ENCODE measurements at places on chromosomes 2 and 18. TPM values are rescaled to one million over a fixed set of nuclear protein-coding genes. Genes with fewer than 3 reads are reported as not detected.

DNA sequence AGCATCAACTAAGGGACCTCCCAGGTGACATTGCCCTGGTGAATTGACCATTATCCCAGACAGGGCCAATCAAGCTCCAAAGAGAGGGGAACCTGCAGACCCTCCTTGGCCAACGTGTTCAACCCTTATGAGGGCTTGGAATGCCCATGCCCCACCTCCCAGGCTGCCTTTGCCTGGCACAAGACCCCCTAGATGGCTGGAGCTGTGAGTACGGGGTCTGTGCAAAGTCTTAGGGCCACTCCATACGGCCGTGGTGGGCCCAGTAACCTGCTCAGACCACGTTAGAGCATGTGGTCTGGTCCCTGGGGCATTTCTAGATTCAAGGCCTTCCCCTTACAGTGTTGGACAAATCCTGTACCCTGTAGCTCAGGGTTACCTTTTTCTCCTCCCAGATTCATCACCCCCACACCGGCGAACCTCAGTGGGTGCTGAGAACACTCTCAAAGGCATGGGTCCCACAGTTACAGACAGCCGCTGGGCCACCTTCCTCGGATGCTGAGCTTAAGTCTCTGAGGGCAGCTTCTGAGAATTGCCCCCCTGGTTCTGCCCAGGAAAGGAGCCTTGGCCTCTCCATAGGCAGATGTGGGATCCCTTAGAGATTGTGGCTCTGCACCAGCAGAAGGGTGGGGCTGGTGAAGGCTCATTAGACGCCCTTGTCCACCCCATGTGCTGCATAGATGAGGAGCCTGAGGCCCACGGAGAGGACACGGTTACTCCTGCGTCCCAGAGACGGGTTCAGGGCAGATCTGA, 18.3 kb upstream of the KCNK3 start:
- DNase-seq = no peak

- no peak for DNase-seq
Measured at GRCh38 chr2:31003749-31004148, 134.5 kb downstream of the GALNT14 start.

DNA sequence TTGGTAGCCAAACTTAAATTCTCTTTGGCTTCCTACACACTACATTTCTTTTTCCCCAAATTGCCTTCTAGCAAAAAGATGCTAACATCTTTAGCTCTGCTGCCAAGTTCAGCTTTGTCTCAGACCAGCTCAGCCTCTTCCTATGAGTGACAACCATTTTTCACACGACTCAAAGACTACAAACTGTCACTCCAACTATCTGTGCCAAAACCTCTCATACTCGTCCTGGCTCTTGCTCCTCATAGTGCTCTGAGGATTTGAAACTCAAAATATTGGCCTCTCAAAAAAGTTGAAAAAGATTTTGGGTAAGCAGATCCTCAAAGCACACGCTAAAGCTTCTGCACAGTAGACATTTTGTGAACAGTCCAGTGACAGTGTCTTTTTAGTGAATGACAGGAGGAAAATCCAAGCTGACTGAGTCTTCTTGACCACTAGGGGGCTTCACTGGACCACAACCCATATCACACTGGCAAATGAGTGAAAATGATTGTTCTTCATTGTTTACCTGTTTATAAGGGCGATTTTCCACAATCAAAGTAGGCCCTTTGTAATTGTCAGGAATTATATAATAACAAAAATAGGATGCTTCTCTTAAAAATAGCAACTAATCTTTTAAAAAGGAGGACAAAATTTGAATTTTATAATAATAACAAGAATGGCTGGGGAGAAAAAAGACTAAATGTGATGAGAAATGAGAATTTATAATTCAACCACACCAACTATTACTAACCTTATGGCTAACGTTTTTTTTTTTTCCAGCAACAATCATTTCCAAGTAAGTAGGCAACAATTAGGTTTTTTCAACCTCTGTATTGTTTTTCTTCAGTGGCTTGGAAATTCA, 85.5 kb upstream of the PGAP1 start:
- DNase-seq = peak; percentile 70

DNA sequence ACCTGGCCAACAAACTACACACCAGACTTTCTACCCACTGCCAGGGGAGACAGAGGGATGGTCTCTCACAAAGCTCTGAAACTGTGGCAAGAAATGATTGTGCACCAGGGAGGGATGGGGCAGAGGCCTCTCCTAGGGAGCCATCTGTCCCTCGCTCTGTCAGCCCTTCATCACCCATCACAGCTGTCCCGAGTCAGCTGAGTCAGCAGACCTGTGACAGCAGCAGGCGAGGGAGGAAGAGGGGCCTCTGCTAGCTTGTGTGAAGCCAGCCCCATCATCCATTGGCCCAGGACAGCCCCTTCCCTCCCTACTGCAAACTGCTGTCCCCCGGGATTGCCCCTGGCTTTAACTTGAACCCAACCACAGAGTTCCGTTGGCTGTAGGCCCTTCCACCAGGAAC, 5.0 kb downstream of the SH2D6 start:
- no peak for DNase-seq

- no peak for DNase-seq
Measured at GRCh38 chr2:3864943-3865865, 161.8 kb downstream of the DCDC2C start.

DNA sequence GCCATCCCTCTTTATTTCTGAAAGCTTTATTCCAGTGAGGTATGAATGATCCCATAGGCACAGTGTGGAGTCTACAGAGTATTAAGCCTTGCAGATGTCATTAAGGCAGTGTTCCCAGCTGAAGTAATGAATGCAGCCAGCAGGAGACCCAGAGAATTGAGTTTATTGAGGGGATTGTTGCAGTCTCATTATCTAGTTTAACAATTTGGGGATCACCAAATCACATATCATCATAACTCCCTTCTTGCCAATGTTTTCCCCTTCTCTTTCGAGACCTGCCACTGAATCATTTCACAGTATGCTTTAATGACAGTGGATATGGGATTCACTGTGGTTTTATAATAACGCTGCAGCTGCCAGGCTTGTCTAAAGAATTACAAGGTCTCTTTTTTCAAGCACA, 249.3 kb upstream of the FSHR start:
- no peak for DNase-seq

DNA sequence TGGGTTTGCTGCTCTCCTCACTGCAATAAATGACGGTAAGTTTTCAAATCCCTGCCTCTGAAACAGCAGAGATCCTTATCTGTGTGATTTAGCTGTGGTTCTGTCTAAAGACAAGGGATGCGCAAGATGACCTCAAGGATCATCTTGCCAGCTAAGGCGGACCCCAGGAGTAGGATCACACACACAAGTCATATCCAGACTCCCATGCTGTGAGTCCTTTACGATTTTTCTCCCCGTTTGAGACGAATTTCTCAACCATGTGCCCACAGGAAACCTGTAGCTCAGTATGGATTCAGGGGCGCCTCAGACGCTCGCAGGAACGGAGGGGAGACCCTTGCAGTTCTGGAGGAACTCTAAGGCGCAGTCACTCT, 11.1 kb upstream of the DCTN1 start:
- DNase-seq = peak; percentile 49

DNA sequence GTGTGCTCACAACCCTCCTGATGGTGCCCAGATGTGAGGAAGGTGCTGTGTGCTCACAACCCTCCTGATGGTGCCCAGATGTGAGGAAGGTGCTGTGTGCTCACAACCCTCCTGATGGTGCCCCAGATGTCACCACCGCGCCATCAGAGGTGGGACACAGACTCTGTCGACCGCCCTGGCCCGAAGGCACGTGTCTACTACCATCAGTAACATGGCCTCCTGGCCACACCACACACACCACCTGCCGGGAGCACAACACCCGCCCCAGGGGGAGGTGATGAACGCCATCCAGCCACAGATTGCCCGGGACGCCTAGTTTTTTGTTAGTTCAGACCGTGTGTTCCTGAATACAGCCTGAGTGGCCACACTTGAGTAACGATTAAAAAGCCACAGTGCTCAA, 24.5 kb downstream of the HDAC4 start:
- peak; percentile 64 for DNase-seq

GRCh38 chr2:96526615-96527285, 9.8 kb upstream of the ARID5A start:
- no peak for DNase-seq

Gene LIPT1
- 12.2 TPM for polyA plus RNA-seq

Gene EPHA4
- 4.8 TPM for polyA plus RNA-seq

Gene NGEF
- 5.3 TPM for polyA plus RNA-seq

Data from kidney (tissue), 22 donors.